Mesothelial cell of epicardium (in vitro differentiated cells): ENCODE measurements at places on chromosomes 2 and 18. TPM values are rescaled to one million over a fixed set of nuclear protein-coding genes. Genes with fewer than 3 reads are reported as not detected.

MC4R gene
- not detected in 3 replicates for total RNA-seq

DNA sequence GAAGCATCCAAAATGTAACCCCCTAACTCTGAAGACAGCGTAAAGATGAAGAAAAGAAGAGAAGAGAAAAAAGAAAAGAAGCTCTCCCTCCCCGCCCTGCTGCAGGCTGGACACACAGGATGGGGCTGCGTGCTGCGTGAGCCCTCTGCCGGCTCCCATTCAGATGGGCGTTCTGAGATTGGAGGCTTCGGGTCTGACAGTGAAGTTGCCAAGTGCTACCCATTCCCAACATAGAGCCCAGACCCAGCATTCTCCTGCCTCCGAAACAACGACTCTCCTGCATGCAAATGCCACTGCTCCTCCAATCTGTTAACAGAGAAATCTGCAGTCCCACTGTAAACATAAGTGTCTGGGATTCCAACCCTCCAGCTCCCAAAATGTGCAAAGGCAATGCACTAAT lies 234.9 kb downstream of the BCL11A start:
- no peak for DNase-seq

DNA sequence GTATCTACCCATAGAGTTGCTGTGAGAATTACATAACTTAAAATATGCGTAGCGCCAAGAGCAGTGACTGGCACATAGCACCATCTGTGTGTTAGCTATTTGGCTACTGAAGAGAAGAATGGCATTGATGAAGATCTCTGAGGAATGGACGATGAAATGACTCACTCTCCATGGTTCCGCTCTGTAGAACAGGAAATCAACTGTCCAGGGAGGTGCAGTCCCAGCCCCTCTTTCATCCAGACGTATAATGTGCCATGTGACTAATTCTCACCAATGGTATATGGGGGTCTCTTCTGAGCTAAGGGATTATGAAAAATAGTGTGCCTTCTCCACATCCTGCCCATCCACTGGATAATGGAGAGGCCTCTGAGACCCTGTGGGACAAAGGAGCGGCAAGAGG lies 254.8 kb downstream of the CYP26B1 start:
- no peak for DNase-seq

DNA sequence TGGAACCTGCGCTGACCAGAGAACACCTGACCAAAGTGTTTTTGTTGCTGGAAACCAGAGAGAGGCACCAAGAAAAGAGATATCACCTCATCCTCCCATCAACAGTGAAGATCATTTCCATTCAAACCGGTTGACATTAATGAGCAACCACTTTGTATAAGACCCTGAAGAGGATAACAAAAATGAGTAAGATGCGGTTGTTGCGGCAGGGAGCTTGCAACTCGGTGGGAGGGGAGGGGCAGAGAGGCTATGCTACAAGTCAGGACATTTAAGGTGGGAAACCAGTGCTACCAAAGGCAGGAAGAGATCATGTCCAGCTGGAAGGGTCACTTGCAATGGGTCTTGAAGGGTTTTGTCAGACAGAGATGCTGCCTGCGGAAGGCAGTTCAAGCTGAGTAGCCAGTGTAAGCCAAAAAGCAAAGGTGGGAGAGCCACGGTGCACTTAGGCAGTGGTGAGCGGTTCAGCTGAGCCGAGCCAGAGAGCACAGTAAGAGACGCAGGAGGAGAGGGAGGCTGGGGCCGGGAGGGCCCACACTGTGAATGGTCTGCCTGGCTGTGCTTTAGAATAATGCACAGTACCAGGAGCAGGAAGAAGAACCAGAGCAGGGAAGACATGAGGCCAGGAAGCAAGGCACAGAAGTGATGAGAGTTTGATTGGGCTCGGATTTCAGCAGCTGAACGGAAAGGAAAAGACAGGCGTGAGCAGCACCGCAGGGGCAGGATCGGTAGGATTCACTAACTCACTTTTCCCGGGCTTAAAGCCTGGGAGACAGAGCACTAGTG lies 24.4 kb upstream of the DTNB start:
- DNase-seq, result no peak

DNA sequence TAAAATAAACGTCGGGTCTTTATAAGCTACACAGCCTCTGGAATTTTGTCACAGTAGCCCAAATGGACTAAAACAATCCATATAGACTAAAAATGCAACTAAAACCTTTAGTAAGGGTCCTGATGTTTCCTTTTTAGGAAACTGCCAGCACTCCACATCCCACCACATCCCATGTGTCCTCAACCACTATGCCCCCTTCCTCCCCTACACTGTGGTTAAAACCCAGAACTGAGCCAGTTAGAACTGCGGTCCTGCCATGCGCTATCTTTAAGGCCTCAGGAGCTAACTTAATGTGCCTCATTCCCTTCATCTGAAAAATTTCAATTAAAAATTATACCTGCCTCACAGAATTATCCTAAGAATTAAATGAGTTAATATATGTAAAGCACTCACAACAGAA lies 41.1 kb downstream of the ACVR1 start:
- no peak for DNase-seq
